Motor neuron (in vitro differentiated cells): ENCODE measurements at places on chromosomes 12 and 14. TPM values are rescaled to one million over a fixed set of nuclear protein-coding genes. Genes with fewer than 3 reads are reported as not detected.

The SAMD15 gene
- total RNA-seq = 1.2 and 3.3 TPM in 2 replicates

- no peak for ATAC-seq
These were observed 26.7 kb downstream of the OR10P1 start for GRCh38 chr12:55663391-55663790.

DNA sequence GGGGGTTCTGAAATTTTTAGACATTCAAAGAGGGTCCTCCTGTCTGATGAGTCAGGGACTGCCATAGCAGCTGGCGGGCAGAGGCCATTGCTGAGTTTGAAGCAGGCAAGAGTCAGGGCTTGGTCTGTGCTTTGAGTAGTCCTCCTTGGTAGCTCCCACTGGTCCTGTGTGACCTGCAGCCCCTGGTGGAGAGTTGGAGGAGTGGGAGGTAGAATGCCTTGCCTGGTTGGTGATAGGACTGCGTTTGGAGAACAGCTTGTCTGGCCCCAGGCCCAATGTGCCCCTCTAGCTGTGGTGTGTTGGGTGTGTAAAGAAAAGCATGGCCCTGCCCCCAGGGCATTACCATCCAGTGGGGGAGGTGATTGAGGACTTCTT, 116.7 kb downstream of the BEGAIN start:
- ATAC-seq = no peak

DNA sequence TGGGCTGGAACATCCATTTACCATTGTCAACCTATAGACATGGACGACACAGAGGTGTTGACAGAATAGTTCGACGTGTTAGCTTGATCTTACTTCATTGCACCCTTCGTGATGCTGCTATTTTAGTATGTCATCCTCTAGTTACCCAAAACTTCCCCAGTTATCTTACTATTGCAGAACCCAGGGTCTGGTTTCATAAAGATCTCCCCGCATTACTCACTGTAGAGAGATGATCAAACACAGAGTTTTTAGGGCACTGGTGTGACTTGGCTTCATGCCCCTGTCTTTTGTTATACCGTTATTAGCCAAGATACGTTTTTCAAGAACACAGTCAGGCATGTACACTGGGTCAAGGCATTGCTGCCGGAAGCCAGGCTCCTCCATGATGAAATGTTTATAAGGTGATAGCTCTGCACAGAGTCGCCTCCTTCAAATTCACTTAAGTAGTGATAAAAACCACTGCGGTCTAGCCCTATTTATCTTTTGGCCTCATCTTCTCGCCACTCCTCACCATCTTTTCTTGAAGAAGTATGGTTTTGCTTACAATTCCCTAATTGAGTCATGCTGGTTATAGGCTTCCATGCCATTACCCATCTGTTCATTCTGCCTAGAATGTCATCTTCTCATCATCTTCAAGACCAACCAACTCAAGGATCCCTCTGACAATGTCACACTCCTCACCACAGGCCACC, 1127.9 kb downstream of the VRK1 start:
- no peak for ATAC-seq

DNA sequence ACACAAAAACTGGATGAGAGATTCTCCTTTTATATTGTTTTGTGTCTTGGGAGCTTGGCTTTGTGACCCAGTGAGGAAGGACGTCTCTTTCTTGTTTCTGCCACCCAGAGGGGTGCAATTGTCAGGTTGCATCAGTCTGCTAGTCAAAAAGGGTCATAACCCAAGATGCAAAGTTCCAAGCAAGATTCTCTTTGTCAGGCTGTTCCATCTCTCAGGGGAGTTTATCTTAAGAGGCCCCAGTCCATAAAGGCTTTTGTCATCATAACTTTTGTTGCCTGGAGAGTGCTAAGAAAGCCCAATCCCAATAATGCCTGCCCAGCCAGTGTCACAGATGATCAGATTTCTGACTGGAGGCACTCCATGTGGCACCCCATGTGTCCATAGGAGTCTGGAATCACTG, 444.9 kb downstream of the TRHDE start:
- ATAC-seq = no peak

- no peak for ATAC-seq
These were observed 59.8 kb upstream of the STON2 start for GRCh38 chr14:81459912-81460311.

DNA sequence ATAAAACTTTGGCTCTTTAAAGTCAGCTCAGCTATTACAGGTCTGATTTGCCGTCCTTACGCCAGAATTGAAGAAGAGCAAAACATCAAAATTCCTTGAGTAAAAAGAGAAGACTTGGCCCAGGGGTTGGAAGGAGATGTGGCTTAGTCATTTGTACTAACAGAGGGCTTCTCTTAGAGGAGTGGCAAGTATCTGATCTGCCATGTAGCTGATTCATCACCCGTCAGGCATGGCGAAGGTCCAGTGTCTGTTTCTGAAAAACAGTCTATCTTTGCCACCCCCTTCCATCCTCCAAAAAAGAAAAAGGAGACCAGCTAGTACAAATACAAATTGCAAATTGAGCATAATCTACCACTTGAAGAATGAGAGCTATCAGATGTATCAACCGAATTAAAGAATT, 91.9 kb downstream of the RAD52 start:
- no peak for ATAC-seq

DNA sequence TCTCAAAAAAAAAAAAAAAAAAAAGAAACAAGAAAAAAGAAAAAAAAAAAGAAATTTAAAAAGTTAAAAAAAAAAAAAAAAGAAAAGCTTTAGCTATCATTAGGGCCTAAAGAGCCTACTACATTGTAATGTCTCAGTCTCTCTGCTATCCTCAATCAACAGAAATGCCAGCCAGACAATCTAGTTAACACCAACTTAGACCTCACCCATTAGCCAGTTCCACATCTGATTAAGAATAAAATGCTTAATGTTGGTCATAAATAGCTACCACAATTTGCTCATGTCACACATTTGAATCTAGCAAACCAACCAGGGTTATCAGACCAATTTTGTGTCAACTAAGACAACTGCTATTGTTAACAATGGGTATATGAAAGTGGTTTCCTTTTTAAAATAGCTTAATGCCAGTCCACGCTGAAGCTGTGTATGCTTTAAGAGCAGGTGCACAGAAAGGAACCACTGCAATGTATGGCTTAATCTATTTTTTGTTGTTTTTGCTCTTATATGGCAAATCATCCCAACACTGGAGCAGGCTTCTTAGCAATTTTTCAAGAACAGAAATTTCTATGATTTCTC, 45.5 kb upstream of the SELPLG start:
- no peak for ATAC-seq

- no peak for ATAC-seq
These were observed 33.1 kb downstream of the C12orf42 start for GRCh38 chr12:103462675-103463074.
